ENCODE measurements at places on chromosomes 1 and 21.

DNA sequence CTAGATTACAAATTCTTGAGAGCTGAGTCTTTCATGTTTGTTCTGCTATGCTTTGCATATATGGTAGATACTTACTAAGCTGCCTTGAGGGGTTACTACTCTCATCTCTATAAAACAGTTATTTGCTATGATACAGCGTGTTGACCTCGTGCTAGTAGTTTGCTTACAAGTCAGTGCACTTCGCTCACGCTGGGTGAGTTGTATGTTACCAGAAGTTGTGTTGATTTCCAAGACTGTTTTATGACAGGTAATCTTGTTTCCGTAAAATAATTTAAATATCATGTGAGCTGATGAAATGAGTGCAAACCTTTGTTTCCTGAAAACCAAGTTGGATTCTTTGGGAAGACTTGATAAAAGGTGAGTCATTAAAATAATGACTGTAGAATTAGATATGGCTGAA, 7.3 kb downstream of the MRPS6 start:
- no peak for DNase-seq

GRCh38 chr1:182608845-182609610, 4.8 kb upstream of the RGS16 start:
- DNase-seq = no peak

DNA sequence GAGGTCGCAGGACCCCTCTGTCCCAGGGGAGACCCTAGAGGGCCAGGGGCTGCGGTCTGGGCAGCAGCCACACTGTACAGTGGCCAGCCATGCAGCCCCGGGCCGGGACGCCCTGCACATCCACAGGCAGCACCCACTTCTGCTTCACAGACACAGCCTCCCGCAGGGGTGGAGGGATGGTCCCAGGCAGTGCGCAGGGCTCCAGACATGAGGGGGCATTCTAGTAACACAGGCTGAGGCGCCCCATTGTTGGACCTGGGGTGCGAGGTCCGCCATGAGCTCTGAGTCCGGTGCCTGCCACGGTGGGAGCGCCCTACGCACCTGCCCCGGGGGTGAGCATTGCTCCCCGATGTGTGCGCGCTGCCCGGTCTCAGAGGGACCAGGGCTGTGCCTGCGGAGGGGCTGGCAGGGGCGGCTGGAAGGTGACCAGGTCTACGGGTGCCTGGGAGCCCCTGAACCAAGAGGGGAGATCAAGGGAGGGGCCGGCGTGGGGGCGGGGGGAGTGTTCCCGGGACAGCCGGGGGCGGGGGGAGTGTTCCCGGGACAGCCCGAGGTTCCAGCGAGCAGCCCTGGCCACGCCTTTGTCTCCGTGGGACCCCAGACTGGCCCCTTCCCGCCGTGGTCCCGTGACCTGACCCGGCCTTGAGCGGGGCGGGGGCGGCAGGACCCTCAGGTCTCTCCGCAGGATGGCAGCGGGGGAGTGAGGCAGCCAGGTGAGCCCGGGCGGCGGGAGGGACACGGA, 4.5 kb downstream of the MMEL1 start:
- no peak for DNase-seq

DNA sequence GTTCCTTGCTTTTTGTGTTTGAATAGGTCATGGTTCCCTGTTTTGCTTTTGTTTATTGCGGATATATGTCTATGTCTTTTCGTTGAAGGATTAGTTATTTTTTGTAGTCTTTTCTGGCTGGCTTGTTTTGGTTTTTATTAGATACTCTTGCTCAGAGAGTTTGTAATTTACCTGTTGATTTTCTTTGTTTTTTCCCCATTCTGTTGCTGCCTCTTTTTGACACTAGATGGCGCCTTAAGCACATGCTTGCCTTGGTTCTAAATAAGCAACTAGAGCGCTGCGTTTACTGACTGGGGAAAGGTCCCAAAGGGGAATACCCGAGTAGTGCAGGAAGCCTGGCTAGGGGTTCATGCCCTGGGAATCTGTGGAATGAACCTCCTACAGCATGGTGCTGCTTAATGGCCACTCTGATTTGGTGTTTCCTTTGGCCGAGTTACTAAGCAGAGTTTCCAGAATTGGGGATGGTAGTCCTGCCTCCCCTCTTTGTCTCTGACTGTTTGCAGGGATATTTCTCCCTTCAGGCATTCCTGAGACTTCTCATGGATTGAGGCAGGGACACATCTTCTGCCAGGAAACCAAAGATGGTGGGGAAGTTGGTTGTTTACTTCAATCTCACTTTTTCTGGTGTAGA, 143.2 kb downstream of the PTPRU start:
- no peak for DNase-seq

GRCh38 chr1:109241841-109242345, 7.4 kb upstream of the CELSR2 start:
- no peak for DNase-seq

DNA sequence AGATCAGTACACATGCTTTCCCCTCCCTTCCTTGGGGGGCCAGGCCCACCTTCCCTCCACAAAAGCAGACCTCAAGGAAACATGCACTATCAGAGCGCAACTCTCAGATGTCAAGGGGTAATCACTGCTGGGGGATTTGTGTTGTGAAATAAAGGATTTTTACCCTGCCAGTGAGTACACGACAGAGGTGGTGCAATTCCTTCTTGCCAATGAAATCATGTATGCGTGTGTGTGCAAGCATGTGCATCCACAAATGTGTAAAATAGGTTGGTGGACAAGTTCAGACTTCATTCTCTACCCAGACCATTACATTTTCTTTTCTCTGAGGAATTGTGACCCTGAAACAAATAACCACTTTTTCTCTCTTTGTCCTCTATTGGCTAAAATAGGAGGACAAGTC, 9.8 kb upstream of the NOS1AP start:
- no peak for DNase-seq

- DNase-seq = no peak
Measured at GRCh38 chr1:25517476-25518394, 25.7 kb upstream of the LDLRAP1 start.

GRCh38 chr1:44860891-44861425, 17.9 kb upstream of the PTCH2 start:
- no peak for DNase-seq

DNA sequence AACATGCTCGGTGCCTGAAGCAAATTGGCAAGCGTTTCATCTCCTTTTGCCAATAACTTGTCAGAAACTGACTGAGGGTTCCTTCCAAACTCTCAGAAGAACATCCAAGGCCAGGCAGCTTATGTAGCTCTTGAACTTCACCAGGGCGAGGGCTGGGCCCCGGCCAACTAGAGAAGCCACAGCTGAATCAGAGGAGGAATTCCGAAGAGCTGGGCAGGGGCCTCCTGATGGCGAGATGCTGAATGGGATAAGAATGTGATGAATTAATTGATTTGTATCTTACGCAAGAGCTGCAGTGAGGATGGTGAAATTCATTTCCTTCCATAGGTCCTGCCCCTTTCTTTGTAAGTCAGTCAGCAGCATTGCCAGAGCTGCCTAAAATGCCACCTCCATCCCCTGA, 345.8 kb downstream of the KIF26B start:
- DNase-seq = no peak

GRCh38 chr1:78607334-78607927, 12.8 kb upstream of the IFI44L start:
- DNase-seq = no peak

DNA sequence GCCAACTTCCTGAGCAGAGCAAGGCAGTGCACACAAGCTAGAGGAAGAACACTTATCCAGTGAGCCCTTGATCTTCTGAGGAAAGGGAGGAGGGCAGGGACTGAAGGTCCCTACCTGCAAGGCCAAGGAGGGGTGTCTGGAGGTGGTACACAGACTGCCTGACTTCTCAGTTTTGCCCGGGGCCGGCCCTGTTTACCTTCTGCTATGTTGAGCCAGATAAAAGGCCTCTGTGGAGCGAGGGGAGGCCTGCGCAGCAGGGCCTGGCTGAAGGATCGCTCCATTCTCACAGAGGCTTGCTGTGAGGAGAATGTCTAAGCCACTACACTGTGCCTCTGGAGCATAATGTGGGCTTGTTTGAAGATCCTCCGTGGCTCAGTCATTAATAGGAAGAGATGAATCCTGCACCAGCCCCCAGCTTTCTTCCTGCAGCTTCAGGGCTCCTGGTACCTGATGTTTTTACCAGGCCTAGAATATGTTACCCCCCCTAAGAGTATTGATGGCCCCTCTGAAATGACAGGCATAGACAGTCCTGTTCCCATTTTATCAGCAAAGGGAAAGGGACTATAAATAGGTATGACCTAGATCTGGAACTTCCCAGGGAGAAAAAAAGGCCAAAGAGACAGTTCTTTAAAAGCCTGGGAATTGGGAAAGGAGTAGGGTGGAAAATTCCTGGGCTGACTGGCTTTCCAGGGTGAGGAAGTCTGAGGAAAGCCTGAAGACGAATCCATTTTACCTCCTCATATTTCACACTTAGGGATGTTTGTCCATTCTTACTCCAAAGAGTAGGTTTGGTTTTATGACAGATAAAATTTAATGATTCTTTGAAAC, 4.7 kb downstream of the POGK start:
- no peak for DNase-seq

DNA sequence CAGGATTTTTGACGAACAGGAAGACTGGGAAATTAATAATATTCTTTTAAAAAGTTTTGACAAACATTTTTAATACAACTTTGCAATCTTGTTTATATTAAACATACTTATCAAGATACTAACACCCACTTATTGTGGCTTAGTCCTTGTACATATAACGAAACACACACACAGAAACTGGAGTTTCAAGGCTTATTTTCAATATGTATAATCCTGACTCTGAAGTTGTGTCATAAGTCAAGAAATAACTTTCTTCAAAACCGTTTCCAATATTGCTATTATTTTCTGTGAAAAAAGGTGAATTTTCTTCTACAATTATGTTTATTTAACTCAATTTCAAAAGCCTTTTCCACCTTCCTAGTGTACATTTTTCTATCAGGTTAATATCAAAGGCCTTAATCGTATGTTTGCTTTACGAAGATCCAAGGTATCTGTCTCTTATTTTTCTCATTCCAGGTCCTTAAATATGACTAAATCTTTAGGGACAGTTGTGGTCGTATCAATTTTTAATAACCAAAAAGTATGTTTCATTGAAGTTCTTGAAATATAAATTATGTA, 1.8 kb downstream of the CDKN2C start:
- no peak for DNase-seq

- no peak for DNase-seq
Measured at GRCh38 chr1:65812065-65812464, 19.4 kb downstream of the PDE4B start.

GRCh38 chr1:151816548-151817352, 11.5 kb upstream of the LINGO4 start:
- no peak for DNase-seq

DNA sequence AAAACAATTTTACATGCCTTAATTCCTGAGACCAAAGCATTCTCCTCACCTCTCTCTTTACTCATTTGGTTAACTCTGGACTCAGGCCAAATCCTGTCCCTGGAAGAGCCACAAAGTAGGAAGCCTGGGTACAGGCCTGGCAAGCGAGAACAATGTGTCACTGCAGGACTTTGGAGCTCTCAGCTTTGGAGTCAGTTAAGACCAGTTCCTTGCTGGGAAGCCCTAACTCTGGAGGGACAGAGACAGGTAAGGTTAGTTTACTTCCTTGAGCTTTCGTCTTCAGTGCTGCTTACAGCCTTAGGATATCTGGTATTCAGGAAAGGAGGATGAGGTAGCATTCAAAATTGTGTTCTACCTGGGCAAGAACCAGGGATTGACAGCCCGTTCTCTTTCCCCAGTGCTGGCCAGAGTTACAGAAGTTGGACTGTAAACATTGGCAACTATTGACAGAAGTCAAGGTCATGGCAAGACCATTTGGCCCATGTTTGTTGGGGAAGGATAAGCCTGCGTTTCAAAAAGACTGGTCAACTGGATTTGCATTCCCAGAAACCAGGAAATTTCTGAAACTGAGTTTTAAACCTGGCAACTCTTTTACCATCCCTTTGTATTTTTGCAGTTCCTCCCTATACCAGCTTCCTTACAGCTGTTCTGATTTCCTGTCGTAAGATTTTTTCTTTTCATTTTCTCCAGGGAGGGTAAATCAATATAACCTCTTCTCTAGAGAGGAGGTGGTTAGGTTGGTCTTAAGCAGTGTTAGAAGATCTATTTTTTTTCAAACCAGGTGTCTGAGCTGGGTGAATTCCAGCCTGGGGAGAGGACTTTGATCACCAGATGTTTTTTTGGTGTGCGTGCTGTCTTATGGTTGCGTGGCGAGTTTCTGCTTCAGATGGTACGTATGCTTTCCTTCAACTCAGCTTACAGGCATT, at the start of gene C4BPB:
TSS of gene C4BPB (plus strand) at position 160 of the 926 bp plus-strand sequence. CDS start at position 832, 672 bp downstream.
- DNase-seq = no peak

GRCh38 chr1:91895832-91896556, 10.0 kb upstream of the TGFBR3 start:
- DNase-seq = no peak

GRCh38 chr1:3890389-3891328, 9.4 kb downstream of the C1orf174 start:
- peak; percentile 37 for DNase-seq

GRCh38 chr1:235357485-235358373, 9.5 kb upstream of the TBCE start:
- no peak for DNase-seq

DNA sequence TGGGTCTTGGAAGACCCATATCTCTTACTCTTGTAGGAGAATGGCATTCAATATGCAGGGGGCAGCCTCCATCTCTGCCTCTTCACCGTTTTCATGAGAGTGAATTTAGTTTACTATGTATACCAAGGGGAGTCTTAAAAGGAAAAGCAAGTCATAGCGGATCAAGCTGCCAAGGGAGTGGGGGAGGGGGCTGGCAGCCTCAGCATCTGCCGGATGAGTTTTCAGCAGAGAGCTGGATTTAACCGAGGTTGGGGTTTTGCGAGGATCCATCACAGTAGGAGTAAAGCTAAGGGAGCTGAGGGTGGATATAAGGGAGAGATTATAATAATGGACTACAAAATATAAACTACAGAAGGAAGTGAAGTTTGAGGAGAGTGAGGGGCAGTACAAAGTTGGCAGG, 9.9 kb downstream of the CD160 start:
- no peak for DNase-seq

DNA sequence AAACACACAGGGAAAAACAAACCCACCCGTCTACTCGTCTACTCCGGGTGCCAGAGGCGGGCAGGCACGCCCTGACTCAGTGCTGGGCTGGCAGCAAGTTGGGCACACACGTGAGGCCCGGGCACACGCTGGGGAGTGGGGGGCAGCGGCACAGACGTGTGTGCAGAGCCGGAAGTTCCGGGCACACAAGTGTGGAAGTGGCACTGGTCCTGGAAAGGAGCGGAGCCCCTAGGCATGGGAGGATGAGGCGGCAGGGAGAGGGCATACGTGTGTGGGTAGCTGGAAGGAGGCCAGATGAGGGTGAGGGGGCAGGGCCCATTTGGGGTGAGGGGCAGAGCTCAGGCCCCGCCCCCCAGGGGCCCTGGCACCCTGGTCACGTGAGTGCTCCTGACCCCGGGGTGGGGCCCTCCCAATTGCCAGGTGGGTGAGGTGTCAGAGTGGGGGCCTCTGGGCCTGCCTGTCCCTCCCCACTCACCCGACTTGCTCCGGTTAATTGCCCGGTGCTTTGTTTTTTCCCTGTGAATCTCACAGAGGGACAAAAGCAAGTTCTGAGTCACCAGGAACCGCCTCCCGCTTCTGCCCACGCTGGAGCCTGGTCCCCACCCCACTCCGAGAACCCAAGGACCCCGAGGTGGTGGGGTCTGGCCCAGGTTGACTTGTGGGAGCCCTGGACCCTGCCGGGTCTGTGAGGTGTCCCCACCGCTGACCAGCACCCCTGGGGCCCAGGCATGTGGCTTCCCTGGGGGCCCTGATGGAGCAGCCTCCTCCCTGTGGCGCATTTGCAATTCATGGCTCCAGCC, 104.8 kb upstream of the CASZ1 start:
- no peak for DNase-seq
